ENCODE measurements at places on chromosomes 16 and 17. TPM values are rescaled to one million over a fixed set of nuclear protein-coding genes. Genes with fewer than 3 reads are reported as not detected.

DNA sequence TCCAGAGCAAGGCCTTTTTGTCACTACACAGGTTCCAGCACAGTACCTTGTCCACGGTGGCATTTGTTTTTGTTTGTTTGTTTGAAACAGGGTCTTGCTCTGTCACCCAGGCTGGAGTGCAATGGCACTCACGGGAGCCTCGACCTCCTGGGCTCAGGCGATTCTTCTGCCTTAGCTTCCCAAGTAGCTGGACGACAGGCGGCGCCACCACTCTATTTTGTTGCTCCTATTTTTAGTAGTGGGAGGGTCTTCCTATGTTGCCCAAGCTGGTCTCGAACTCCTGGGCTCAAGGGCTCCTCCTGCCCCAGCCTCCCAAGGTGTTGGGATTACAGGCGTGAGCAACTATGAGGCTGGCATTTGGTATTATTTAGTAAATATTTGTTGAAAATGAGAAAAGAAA, 10.3 kb downstream of the MRC2 start:
- H3K4me1 ChIP-seq: peaks cover 3% of the 10 kb centered on the region
- no peak overlapping the region for H3K4me3 ChIP-seq
- H3K27me3 ChIP-seq: peaks cover 12% of the 10 kb centered on the region

TP53TG3F gene
- total RNA-seq: not detected

DNA sequence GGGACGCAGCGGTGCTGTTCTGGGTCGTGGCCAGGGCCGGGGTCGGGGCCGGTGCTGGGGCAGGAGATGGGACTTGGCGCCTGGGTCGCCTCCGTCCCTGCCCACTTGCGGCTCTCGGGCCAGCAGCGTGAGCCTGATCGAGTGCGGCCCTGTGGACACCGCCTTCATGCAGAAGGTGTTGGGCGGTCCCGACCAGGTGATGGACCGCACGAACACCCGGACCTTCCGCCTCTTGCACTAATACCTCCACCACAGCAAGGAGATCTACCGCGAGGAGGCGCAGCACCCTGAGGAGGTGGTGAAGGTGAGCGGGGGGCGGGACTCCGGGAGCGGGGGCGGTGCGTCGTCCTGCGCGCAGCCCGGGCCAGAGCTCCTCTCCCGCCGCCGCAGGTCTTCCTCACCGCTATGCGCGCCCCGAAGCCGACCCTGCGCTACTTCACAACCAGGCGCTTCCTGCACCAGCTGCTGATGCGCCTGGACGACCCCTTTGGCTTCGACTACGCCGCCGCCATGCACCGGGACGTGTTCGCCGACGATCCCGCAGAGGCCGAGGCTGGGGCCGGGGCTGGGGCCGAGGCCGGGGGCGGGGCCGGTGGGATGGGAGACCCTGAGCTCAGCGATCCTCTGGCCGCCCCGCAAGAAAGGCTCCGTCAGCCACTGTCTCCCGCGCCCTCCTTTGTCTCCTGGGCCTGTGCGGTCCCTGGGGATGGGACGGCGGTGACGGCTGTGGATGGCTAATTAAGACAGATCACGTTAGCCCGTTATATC, 4.5 kb upstream of the HSD17B1 start:
- DNase-seq: peak; percentile 89
- H3K27ac ChIP-seq: no peak overlapping the region
- H3K4me3 ChIP-seq: peak overlapping the region; percentile 29

DNA sequence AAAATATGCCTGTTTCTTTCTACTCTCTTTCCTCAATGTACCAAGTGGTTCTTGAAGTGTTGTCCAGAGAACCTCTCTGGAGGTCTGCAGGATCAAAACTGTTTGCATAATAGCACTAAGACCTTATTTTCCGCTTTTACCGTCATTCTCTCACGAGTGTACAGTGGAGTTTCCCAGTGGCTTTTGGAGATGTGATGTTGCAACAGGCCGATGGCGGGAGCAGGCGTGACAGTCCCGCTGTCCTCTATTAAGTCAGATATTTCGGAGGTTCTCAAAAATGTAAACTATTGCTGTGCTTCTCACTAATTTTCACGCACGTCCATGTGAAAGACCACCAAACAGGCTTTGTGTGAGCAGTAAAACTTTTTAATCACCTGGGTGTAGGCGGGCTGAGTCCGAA, 8.3 kb upstream of the GPRC5B start:
- H3K27ac ChIP-seq: no peak overlapping the region
- no peaks in the 10 kb centered on the region for H3K4me1 ChIP-seq

CDH1 gene
- total RNA-seq: 2.4 TPM

DNA sequence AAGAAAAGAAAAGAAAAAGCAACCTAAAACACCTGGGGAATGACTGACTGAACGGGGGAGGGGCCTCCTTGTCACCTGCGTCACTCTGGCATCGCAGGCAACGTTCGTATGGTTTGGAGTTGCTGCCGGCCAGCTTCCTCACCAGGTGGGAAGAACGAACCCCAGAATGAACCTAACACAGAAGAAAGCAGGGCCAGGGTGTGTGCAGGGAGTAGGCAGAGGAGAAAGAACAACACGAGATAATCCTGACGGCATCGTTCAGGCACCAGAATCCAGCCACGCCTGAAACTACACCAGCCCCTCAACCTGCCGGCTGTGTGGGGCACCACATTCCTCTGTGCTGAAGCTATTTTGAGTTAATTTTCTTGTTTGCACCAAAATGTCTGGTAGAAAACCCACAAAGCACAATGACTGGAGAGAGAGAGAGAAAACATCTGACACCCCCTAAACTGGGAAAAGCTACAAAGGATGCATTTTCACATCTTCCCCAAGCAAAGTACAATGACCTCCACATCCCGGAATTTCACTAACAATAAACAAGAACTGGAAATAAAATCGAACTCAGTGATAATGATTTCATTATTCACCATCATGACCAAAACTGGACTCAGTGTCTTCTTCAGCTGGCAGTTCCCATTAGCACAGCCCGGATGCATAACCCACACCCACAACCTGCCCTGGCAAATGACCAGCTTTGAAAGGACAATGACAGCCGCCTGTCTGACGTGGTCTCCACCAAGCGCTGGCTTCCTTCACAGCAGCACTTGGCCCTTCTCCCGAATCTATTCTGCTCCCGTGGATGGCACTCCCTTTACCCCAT, 23.6 kb downstream of the RAB40B start:
- H3K27ac ChIP-seq: no peak overlapping the region
- no peaks in the 10 kb centered on the region for H3K27me3 ChIP-seq
- peaks cover 1% of the 10 kb centered on the region for H3K36me3 ChIP-seq
- no peak overlapping the region for H3K4me3 ChIP-seq

KRT39 gene
- total RNA-seq: not detected

GRCh38 chr17:56812901-56813388, 20.8 kb downstream of the C17orf67 start:
- no peaks in the 10 kb centered on the region for H3K4me1 ChIP-seq
- H3K4me3 ChIP-seq: no peak overlapping the region
- no peak for DNase-seq
- H3K36me3 ChIP-seq: peaks cover 8% of the 10 kb centered on the region

GRCh38 chr16:81973737-81974136, 37.5 kb downstream of the SDR42E1 start:
- peaks cover 7% of the 10 kb centered on the region for H3K36me3 ChIP-seq
- no peak overlapping the region for H3K4me3 ChIP-seq
- H3K4me1 ChIP-seq: no peaks in the 10 kb centered on the region
- peaks cover 3% of the 10 kb centered on the region for H3K27me3 ChIP-seq

DNA sequence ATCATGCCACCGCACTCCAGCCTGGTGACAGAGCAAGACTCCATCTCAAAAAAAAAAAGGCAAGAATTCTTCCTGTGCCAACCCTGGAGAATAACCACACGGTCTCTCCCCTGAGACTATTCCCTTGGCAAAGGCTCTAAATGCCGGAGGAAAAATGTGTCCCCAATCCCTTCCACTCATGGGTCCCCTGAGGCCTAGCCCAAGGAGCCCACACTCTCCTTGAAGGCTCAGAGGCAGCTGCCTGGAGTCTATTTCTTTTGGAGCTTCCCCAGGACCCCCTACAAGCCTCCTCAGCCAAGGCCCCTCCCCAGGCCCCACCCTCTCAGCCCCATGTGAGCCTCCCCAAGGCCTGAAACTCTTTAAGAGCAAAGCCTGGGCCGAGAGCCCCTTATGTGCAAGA, 16.6 kb downstream of the CEP131 start:
- H3K4me1 ChIP-seq: no peaks in the 10 kb centered on the region
- H3K4me3 ChIP-seq: no peak overlapping the region
- no peaks in the 10 kb centered on the region for H3K36me3 ChIP-seq
- no peak for DNase-seq
- H3K27me3 ChIP-seq: no peaks in the 10 kb centered on the region

GRCh38 chr16:8967132-8967821, 3.6 kb upstream of the USP7 start:
- H3K27me3 ChIP-seq: peaks cover 2% of the 10 kb centered on the region
- DNase-seq: no peak
- no peak overlapping the region for H3K4me3 ChIP-seq
- no peak overlapping the region for H3K27ac ChIP-seq
- H3K4me1 ChIP-seq: peaks cover 4% of the 10 kb centered on the region

GRCh38 chr16:1917056-1917664, 1.1 kb downstream of the HS3ST6 start:
- peaks cover 45% of the 10 kb centered on the region for H3K27me3 ChIP-seq
- no peak for DNase-seq
- H3K36me3 ChIP-seq: no peaks in the 10 kb centered on the region

DNA sequence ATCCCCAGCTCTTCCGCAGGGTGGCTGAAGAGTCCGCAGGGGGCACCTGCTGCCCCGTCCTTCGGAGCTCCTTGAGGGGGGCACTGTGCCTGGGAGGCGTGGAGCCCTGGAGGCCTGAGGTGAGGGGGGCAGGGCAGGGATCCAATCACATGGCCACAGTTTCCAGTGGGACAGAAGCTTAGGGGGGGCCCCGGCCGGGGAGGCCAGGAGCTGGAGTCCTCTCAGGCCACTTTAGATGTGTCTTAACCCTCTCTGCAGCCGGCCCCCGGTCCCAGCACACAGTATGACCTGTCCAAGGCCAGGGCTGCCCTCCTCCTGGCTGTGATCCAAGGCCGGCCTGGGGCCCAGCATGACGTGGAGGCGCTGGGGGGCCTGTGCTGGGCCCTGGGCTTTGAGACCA, 10.8 kb downstream of the ZNF213 start:
- DNase-seq: no peak
- H3K4me1 ChIP-seq: peaks cover 11% of the 10 kb centered on the region
- no peak overlapping the region for H3K4me3 ChIP-seq

GRCh38 chr17:41377546-41377945, 4.6 kb downstream of the KRT34 start:
- peaks cover 6% of the 10 kb centered on the region for H3K4me1 ChIP-seq
- no peak overlapping the region for H3K4me3 ChIP-seq
- no peaks in the 10 kb centered on the region for H3K27me3 ChIP-seq
- no peak overlapping the region for H3K27ac ChIP-seq
- peaks cover 1% of the 10 kb centered on the region for H3K36me3 ChIP-seq

- H3K36me3 ChIP-seq: peaks cover 3% of the 10 kb centered on the region
- H3K27ac ChIP-seq: no peak overlapping the region
- DNase-seq: no peak
- H3K4me1 ChIP-seq: peaks cover 10% of the 10 kb centered on the region
- no peaks in the 10 kb centered on the region for H3K27me3 ChIP-seq
These were observed 22.7 kb downstream of the CIBAR2 start for GRCh38 chr16:85089525-85089924.

GRCh38 chr17:78107976-78108725, 20.4 kb downstream of the TMC6 start:
- H3K4me1 ChIP-seq: peaks cover 22% of the 10 kb centered on the region
- H3K4me3 ChIP-seq: no peak overlapping the region
- DNase-seq: no peak

GRCh38 chr17:43983515-43984411, 20.7 kb upstream of the NAGS start:
- DNase-seq: no peak
- no peak overlapping the region for H3K4me3 ChIP-seq
- H3K36me3 ChIP-seq: no peaks in the 10 kb centered on the region
- H3K4me1 ChIP-seq: no peaks in the 10 kb centered on the region

DNA sequence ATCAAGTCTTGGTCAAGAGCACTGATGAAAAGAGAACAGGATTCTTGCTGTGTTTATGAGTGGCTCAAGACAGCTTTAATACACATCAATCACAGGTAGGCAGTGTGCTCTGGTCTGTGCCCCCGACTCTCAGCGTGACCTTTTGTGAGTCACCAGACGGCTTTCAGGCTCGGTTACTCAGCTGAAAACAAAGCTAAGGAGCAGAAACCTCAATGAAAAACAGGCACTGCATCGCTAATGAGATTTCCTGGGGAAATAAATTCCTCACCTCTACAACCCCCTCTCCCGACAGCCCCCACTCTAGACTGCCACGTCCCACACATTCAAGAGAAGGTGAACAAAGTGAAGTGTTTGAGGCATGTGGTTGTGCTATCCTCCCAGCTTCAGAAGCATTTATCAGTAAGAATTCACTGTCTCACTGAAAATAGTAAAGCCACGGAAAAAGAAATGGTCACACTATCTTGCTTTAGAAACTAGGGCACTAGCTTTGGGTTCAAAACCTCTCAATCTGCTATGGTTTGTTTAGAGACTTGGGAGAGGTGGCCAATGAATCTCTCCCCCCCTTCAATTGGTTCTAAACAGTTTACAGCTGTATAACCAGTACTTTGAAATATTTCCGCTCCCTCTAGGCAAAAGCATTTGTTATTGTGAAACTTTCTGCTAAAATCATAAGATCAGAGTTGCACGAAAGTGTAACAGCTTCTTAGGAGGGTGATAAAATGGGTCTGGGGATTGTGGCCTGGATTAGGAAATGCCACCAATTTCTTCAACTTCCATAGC, 199.5 kb upstream of the PMFBP1 start:
- no peak for DNase-seq
- no peak overlapping the region for H3K4me3 ChIP-seq
- no peak overlapping the region for H3K27ac ChIP-seq
- H3K4me1 ChIP-seq: no peaks in the 10 kb centered on the region
- H3K36me3 ChIP-seq: no peaks in the 10 kb centered on the region

DNA sequence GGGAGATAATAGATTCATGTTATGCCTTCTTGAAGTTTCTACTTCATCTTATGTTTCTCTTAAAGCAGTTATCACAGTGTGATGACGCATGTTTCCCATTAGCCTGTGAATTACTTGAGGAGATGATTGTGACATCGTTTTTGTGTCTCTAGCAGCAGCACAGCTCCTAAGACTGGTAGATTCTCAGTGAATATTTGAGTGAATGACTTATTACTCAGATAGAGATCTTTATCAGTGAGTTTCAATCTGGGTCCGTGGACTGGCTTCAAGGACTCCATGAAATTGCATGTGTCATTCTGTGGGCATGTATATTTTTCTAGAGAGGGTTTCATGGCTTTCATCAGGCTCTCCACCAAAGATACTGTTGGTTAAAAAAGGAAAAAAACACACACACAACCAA, 29.9 kb downstream of the YPEL2 start:
- H3K27me3 ChIP-seq: no peaks in the 10 kb centered on the region
- H3K4me1 ChIP-seq: peaks cover 76% of the 10 kb centered on the region
- peaks cover 10% of the 10 kb centered on the region for H3K36me3 ChIP-seq
- H3K4me3 ChIP-seq: peak overlapping the region; percentile 21

OTOP2 gene
- not detected for total RNA-seq

- H3K4me1 ChIP-seq: peaks cover 2% of the 10 kb centered on the region
- H3K27me3 ChIP-seq: peaks cover 3% of the 10 kb centered on the region
- H3K36me3 ChIP-seq: no peaks in the 10 kb centered on the region
- H3K27ac ChIP-seq: no peak overlapping the region
- no peak for DNase-seq
These were observed 34.0 kb upstream of the PIRT start for GRCh38 chr17:10871914-10872313.

TEKT1 gene
- not detected for total RNA-seq

- no peak overlapping the region for H3K27ac ChIP-seq
- no peaks in the 10 kb centered on the region for H3K4me1 ChIP-seq
- no peak overlapping the region for H3K4me3 ChIP-seq
- peaks cover 2% of the 10 kb centered on the region for H3K27me3 ChIP-seq
- H3K36me3 ChIP-seq: no peaks in the 10 kb centered on the region
- no peak for DNase-seq
These were observed 30.3 kb upstream of the RCVRN start for GRCh38 chr17:9935408-9935807.
